ENCODE measurements at places on chromosomes 11 and 22.

- peak; percentile 13 for DNase-seq
Observed at GRCh38 chr22:44567846-44568493, 69.9 kb upstream of the RTL6 start.

GRCh38 chr22:45045208-45045607 lies 35.4 kb upstream of the PHF21B start:
- DNase-seq = no peak

- no peak for DNase-seq
Observed at GRCh38 chr11:128520206-128520887, 67.0 kb downstream of the ETS1 start.

DNA sequence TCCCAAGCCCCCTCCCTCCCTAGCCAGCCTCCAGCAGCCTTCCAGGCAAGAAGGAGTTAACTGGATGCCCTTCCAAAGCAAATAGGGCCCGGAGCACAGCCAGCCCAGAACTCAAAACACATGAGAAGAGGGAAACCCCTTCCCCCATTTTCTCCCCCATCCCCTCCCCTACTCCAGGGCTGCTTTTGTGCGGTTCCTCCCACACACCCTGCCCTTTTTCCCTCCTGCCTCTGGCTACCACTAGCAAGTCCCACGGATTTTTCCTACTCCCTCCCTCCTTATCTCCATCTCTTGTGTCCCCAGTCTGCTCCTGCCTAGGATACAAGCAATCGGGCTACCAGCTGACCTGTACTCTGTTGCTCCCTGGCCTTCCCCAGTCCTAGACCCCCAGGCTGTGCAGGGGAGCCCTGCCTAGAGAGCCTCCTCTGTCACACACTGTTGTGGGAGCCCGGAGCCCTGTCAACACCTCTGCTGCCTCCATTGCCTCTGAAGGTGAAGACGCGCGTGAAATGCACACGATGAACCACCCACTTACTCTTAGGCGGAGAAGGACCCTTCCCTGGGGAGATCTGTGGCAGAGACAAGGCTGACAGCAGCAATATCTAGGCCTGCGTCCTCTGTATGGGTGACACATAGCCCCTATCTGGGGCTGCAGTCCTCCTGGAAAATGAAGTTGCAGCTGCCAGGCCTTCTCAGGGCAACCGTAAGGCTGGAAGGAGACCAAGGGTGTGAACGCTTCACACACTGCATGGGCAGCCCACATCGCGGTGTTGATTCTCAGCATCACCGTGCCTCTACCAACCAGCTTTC lies 282.8 kb downstream of the MN1 start:
- no peak for DNase-seq

- DNase-seq = no peak
Observed at GRCh38 chr11:110435780-110436717, 6.3 kb downstream of the FDX1 start.

GRCh38 chr11:124861670-124862069 lies 3.6 kb upstream of the ROBO3 start:
- no peak for DNase-seq

GRCh38 chr11:62105667-62106191 lies 18.1 kb upstream of the INCENP start:
- DNase-seq = no peak

- DNase-seq = no peak
Observed at GRCh38 chr22:48605856-48606481, 1221.7 kb downstream of the BRD1 start.

- no peak for DNase-seq
Observed at GRCh38 chr11:62953811-62954210, 31.0 kb downstream of the SLC22A6 start.

- no peak for DNase-seq
Observed at GRCh38 chr22:30781271-30781875, 86.7 kb downstream of the OSBP2 start.

GRCh38 chr11:15825976-15826650 lies 530.2 kb downstream of the SOX6 start:
- DNase-seq = no peak

GRCh38 chr11:68053117-68053516 lies 14.3 kb downstream of the TCIRG1 start:
- no peak for DNase-seq

DNA sequence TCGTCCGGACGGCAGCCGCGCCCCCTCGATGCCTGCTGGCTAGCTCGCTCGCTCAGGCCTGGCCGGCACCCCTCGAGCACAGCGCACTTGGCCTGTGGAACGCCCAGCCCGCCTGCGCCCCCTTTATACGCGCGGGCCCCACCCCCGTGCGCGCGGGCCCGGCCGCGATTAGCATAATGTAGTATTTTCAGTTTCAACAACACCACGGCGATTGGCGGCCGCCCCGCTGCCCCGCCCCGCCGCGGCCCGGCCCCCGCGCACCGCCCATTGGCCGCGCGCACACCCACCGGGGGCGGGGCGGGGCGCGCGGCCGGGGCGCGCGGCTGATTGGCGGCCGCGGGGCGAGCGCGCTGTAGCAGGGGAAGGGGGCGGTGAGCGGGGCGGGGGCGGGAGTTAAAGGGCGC lies at the start of gene CDKN1C:
CDKN1C (minus strand) TSS at position 98 of the 404 bp plus-strand sequence. CDS start 319 bp downstream, outside the sequence.
- peak; percentile 55 for DNase-seq

DNA sequence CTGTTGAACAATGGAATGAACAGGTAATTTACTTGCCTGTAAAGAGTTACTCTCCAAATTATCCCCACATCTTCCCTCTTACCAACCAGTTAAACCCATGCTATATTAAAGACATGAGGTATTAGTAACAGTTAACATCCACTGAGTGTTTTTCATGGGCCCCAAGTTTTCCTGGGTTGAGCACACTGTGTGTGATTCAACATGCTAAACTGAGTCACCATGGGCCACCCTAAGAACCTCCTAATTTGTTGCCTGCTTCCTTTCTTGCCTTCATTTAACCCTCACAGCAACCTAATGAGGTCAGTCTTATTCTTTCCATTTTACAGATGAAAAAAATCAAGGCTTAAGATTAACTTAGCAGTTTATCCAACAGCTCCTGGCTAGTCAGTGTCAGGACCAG lies 51.0 kb downstream of the GALNT18 start:
- DNase-seq = no peak

- DNase-seq = no peak
Observed at GRCh38 chr22:45508814-45509213, 6.1 kb downstream of the FBLN1 start.

DNA sequence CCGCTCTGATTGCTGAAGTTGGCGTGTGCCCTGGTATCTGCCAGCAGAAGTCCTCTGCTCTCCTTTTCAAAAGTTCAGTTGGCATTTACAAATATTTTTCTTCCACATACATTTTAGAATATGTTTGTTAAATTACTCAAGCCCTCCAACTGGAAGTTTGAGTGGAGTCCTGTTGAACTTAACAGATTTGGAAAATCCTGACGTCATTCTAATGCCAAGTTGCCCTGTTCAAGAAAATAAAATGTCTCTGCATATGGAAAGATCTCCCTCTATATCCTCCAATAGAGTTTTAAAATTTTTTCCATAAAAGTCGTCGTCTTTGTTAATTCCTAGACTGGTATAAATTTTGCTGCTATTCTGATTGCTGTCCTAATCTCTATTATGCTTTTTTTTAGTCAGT lies 3.3 kb downstream of the KCNQ1OT1 start:
- no peak for DNase-seq

DNA sequence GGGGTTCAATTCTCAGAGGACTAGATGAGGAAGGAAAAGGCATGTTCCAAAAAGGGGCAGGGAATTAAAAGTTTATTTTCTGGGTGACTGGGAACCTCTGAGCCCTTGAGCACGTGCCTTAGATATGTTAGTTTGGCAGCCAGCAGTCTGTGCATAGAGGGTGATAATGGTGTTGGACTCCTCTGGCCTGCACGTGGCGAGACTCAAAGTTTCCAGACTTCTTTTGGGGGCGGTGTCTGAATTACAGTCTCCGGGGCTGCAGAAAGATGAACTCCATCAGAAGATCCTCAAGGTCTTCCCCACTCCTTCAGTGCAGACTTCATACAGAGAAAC lies 861 bp upstream of the ZNRF3 start:
- peak; percentile 4 for DNase-seq

GRCh38 chr11:67439321-67440228 lies 2.1 kb upstream of the PTPRCAP start:
- DNase-seq = no peak

DNA sequence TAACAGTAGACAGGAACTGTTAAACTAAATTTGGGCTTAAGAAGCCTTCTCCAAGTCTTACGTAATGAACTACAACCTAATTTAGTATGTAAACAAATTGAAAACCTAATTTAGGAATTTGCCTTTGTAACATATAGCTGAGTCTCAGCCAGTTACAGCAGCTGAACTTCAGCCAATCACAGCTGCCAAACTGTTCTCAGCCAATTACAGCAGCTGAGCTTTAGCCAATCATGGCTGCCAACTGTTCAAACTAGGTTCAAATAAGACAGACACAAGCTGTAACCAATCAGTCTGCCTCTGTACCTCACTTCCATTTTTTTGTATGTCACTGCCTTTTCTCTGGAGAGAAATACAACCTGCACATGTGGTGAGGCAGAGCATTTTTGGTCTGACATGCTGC lies 95.0 kb upstream of the CD44 start:
- DNase-seq = no peak

DNA sequence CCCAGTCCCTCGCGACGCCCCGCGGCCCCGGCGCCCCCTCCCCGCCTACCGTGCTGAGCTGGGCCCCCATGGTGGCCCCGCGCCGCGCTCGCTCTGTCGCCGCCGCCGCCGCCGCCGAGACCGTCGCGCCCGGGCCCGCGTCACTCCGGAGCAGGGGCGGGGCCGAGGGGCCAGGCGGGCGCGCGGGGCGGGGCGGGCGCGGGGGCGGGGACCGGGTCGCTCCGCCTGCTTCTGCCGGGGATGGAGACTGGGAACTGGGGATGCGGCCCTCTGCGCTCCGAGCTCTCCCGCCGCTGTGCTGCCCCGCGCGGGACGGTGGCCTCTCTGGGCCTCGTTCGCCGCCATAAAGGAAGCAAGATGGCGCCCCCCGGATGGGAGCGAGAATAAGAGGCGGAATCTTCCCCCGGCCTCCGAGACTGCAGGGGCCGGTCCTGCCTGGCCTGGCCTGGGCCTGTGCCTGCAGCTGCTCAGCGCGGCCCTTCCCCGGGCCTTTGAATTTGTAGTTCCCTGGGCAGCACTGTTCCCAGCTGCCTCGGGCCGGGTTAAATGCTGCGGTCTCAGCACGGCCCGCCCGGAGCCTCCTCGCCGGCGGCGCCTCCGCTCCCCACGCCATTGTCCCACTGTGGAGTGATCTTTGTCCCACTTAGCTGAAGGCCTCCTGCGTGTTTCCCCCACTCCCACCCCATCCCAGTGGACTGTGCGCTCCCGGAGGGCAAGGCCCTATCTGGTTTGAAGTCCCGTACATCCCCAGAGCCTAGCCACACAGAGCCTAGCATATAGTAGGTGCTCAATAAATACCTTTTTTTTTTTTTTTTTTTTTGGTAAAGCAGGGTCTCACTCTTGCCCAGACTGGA lies at the start of gene CYB5R3:
CYB5R3 (minus strand) TSS at position 147 of the 854 bp plus-strand sequence; CDS start at position 70, 77 bp downstream.
- peak; percentile 51 for DNase-seq

DNA sequence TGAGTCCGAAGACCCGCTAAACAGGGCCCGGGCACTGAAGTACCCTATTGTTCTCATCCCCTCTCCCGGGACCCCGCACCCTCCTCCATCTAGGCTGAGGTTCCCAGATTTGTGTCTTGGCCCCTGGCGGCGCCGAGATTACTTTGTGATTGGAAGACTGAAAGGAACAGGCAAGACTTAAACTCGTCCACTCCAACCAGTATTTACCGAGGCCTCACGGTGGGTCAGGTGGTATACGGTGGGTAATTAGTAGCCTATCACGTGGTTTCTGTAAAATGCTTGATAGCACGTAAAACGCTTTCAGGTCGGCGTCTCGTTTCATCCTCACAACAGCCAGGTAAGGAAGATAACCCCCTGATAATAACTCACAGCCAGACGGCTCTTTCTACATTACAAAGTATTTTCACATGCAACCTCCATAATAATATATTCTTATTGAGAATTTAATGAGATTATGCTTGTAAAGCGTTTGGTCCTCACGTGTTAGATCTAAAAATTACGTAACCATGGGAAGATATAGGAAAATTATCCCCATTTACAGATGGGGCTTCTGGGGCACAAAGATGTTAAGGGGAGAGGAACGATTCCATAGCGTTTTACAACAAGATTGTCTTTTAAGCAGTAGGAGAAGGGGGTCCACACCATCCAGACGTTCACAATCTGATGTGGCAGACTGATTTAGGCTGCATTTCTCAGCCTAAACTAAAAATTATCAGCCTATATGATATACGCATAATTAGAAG lies 642 bp upstream of the PIK3C2A start:
- peak; percentile 10 for DNase-seq

DNA sequence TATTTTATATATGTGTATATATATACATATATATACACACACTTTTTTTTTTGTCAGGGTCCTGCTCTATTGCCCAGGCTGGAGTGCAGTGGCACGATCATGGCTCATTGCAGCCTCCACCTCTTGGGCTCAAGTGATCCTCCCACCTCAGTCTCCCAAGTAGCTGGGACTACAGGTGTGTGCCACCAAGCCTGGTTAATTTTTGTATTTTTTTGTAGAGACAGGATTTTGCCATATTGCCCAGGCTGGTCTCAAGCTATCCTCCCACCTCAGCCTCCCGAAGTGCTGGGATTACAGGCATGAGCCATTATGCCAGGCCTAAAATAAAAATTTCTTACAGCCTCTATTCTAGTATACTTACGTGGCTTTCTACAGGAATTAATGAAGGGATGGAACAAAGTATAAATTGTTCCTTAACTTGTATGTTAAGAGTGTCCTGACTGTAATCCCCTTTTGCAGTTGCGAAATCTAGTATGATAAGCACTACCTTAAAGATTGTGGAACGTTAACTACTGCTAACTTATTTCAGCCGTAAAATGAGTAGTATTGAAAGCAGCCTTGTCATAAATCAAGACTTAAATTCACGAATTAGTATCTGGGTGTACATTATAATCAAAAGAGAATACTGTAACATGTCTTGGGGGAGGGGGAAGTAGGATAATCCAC lies 2.1 kb downstream of the TRAF6 start:
- DNase-seq = no peak

DNA sequence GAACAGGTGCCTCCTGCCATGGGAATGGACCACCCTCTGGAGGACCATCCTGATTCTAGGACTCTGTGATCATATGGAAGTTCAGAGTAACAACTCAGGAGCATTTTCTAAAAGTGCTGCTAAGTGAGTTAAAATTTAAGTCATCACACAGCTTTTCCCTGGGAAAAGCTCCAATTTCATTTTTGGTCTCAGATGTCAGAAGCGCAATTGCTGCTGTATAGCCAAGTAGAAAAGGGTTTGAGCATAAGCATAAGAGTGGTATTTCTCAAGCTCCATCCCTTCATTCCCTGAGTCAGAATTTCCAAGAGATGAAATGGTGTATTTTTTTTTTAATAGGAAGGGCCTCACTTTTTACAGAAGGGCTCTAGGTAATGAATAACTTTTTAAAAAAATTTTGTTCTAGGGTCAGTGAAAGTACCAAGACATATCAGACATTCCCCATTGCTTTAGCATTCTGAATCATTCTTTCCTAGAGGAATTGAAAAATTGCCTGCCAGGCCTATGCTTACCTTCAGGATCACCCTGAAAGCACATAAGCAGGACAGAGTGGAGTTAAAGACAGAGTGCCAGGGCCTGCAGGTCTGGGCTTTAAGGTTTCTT lies 564.5 kb upstream of the ISX start:
- DNase-seq = no peak

DNA sequence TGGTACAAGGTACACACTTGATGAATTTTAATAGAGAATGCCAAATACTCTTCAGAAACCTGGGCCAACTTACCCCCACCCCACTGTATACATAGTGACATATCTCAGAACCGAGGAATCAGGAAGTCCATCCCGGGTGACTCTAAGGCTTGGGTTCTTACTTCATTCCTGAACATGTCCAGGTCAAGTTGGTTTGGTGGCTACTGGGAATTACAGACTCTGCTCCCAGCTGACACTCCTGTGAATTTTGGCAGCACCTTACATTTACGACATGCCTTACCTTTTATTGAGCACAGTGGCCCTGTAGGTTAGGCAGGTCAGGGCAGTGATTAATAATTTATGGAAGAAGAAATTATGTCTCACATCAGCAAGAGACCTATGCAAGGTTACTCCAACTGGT lies 70.1 kb upstream of the LDLRAD3 start:
- no peak for DNase-seq

Data from stimulated activated CD4-positive, alpha-beta T cell treated with anti-CD3 and anti-CD28 coated beads, Interleukin-1b, Interleukin-23, amount 100 ng/mL, for 24 hours (primary cell).